ENCODE measurements at places on chromosomes 16 and 17.

GRCh38 chr16:4525069-4525468 lies 13.5 kb downstream of the CDIP1 start:
- no peak for DNase-seq

GRCh38 chr17:78992542-78993212 lies 13.0 kb upstream of the LGALS3BP start:
- DNase-seq: no peak

DNA sequence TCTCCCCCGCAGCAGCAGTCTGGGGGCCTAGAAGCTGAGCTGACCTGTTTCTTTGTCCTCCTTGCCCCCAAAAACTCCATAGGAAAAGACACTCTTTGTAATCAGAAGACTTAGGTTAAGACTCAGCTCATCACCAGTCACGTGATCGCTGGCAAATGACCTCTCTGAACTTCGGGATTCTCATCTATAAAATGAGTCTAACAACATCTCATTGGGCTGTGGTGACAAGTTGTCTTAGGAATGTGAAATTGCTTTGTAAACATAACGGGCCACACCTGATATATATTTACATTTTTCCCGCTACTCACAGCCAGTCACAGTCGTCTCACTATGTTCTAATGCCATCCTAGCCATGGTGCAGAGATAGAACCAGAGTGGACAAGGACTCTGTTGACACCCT lies 86.0 kb upstream of the LHX1 start:
- DNase-seq: no peak

DNA sequence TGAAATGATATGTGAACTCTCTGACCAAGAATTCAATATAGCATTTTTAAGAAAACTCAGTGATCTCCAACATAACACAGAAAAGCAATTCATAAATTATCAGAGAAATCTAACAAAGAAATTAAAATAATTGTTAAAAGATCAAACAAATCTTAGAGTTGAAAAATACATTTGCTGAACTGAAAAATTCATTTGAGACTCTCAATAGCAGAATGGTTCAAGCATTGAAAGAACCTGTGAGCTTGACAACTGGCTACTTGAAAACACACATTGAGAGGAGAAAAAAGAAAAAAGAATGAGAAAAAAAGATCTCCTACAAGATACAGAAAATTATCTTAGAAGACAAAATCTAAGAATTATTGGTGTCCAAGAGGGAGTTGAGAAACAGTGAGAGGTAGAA lies 203.5 kb downstream of the CEP112 start:
- DNase-seq: no peak

GRCh38 chr17:29063992-29064391 lies 21.1 kb downstream of the PIPOX start:
- no peak for DNase-seq

GRCh38 chr16:80743772-80744171 lies 60.6 kb downstream of the CDYL2 start:
- DNase-seq: no peak

Data from stimulated activated CD8-positive, alpha-beta memory T cell treated with anti-CD3 and anti-CD28 coated beads, Interleukin-7, amount 100 ng/mL, for 24 hours (primary cell).